Lung microvascular endothelial cell (primary cell): ENCODE measurements at places on chromosomes 12 and 14. TPM values are rescaled to one million over a fixed set of nuclear protein-coding genes. Genes with fewer than 3 reads are reported as not detected.

Gene CNTN1
- 0.22 TPM in 1 of 2 replicates, not detected in the other for total RNA-seq

Gene RFLNA
- total RNA-seq = 0.20 and 0.44 TPM in 2 replicates

Gene FAM186B
- under 0.01 and 0.22 TPM in 2 replicates for total RNA-seq

Gene GPRC5D
- under 0.01 TPM in 1 of 2 replicates, not detected in the other for total RNA-seq

Gene KRT80
- 0.20 and 0.65 TPM in 2 replicates for total RNA-seq

- no peak for DNase-seq
Observed at GRCh38 chr12:111761706-111762105, 5.0 kb upstream of the ALDH2 start.

- no peak for DNase-seq
Observed at GRCh38 chr14:94640721-94641631, 28.8 kb downstream of the SERPINA3 start.

GRCh38 chr12:131028587-131029338, 75.1 kb downstream of the ADGRD1 start:
- DNase-seq = no peak

GRCh38 chr14:42541535-42542001, 934.9 kb downstream of the LRFN5 start:
- DNase-seq = no peak

GRCh38 chr14:103846543-103847450, 578 bp downstream of the PPP1R13B start:
- DNase-seq = peak; percentile 39

DNA sequence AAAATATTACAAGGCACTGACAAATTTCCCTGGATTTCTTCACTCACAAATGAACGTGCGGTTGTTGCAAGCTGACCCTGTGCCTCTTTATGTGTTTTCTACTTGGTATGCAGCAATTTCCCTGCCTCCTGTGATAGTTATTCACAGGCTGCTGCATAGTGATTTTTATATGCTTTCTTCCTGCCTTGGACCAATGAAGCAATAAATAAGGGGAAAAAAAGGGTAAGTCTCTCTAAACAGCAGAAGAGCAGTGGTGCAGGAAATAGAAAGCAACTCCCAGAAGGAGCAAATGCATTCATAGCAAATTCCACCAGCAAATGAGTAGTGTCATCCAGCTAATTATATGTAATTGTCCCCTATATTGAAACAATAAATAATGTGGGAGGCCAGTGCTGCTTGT, 737.9 kb downstream of the GALC start:
- DNase-seq = no peak

DNA sequence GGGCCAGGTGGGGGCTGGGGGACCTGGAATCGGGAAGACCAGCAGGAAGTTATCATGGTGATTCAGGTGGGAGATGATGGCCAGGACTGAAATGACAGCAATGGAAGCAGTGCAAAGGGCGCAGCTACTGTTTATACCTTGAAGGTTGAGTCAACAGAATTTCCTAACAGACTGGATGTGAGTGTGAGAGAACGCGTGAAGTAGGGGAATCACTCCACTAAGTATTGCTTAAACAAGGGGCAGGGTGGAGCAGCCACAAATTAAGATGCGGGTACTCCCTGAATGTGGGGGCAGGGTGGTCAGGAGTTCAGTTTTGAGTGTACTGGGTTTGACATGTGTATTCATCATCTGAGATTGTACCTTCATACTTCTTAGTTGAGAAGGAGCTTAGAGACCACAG, 45.1 kb downstream of the MYF5 start:
- no peak for DNase-seq

DNA sequence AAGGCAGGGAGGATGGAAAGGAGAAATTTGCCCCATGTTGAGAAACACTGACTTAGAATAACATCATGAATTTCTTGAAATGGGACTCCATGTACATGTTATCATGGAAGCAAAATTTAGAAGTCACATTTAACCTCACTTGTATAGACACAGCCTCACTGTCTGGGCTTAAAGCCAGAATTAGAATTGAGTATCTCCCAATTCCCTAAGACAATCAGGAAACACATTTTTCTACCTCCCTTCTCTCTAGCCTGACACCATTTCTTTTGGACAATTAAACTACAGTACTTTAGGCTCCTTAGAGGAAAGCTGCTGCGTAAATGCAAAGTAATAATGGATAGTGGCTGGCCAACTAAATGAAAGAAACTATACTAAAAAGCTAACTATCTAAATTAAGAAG, 795.5 kb downstream of the C12orf50 start:
- DNase-seq = no peak

- DNase-seq = no peak
Observed at GRCh38 chr12:94602024-94602423, 48.3 kb downstream of the TMCC3 start.

DNA sequence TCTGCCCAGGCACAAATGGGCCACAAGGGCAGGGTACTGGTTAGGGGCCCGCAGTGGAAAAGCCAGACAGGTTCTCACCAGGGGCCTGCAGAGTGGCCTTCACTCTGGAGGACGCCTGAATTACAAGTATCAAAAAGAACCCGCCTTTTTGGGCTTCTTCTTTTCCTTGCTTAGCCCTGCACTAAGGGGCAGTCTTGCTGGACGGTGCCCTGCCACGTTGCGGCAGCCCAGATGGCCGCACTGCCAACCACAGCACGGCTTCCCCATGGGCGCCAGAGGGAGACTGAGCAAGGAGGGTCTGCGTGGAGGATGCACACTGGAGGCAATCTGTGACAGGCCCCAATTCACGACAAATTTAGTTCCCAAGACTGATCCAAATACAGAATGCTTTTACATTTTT, 18.3 kb upstream of the CDK2AP1 start:
- no peak for DNase-seq

- no peak for DNase-seq
Observed at GRCh38 chr12:105464406-105464805, 133.9 kb downstream of the C12orf75 start.

GRCh38 chr12:53991077-53991460, 6.1 kb downstream of the HOXC10 start:
- DNase-seq = no peak

DNA sequence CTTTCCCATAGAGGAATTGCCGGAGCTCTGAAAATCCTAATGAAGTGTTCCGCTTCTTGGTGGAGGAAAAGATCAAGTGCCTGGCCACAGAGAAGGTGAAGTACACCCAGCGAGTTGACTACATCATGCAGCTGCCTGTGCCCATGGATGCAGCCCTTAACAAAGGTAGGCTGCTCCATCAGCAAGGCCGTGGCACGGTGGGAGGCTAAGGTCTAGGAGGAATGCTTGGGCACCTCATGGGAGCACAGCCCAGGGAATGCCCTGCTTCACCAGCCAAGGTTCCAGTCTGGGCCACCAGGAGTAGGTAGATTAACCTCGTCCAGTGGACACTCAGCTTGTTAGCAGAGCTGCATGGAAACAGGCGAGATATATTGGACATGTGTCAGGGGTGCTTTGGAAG, 6.4 kb upstream of the TPI1 start:
- no peak for DNase-seq

- peak; percentile 54 for DNase-seq
Observed at GRCh38 chr14:63996016-63996415, 143.2 kb downstream of the SYNE2 start.

- no peak for DNase-seq
Observed at GRCh38 chr12:107560165-107560898, 125.3 kb upstream of the PWP1 start.

- peak; percentile 42 for DNase-seq
Observed at GRCh38 chr14:22039938-22040780, 366.5 kb upstream of the OR4E1 start.

- DNase-seq = no peak
Observed at GRCh38 chr12:14678547-14679150, 17.8 kb downstream of the GUCY2C start.

GRCh38 chr12:93336291-93336741, 41.4 kb upstream of the NUDT4 start:
- DNase-seq = no peak

DNA sequence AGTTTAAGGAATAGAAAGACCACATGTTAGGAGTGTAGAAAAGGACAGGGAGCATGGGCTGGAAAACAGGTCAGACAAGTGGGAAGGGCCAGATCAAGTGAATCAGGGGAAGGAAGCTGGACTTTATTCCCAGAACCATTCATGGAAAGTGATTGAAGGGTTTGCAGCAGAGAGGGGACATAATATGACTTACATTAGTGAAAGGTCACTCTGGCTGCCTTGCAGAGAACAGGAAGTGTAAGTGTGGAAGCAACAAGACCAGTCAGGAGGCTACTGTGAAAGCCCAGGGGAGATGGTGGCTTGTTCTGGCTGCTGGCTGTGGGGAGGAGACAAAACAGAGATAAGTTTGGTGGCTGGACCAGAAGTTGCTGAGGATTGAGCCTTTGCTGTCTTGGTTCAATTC, 69.1 kb downstream of the VCPKMT start:
- peak; percentile 66 for DNase-seq
